Stimulated activated CD8-positive, alpha-beta memory T cell treated with anti-CD3 and anti-CD28 coated beads, Interleukin-4, amount 100 ng/mL, for 1 hour (primary cell): ENCODE measurements at places on chromosomes 13 and 19.

DNA sequence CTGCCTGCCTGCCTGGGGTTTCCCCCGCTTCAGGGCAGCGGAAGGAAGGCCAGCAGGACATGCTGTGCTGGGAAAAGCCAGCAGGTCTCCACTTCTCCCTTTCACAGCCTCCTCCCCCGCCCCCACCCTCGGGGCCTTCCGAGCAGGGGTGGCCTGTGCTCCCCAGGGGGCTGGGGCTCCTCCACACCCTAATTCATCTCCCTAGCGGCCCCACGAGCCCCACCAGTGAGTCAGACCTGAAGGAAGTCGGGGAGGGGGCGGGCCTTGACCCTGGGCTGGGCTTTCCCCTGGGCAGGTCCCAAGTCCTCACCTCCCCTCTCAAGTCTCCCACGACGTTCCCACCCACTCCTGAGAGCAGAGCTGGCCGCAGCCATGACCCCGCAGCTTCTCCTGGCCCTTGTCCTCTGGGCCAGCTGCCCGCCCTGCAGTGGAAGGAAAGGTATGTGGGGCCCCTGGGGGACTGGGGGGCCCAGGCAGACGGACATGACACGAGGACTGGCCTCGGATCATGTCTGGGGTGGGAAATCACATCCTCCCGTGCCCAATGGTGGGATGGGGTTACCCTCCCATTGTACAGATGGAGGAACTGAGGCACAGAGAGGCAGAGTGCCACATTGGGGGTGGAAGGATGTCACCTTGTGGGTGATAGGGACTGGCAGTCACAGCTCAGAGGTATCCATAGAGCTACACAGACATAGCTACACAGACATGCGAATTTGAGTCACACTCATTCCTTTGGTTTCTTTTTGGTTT, at the start of gene EBI3:
Gene EBI3 (plus strand): TSS at position 345 of the 753 bp plus-strand sequence. CDS start 28 bp downstream, at position 373.
- DNase-seq, result no peak

- DNase-seq, result no peak
Measured at GRCh38 chr19:32343550-32344262, 1.7 kb upstream of the ZNF507 start.

DNA sequence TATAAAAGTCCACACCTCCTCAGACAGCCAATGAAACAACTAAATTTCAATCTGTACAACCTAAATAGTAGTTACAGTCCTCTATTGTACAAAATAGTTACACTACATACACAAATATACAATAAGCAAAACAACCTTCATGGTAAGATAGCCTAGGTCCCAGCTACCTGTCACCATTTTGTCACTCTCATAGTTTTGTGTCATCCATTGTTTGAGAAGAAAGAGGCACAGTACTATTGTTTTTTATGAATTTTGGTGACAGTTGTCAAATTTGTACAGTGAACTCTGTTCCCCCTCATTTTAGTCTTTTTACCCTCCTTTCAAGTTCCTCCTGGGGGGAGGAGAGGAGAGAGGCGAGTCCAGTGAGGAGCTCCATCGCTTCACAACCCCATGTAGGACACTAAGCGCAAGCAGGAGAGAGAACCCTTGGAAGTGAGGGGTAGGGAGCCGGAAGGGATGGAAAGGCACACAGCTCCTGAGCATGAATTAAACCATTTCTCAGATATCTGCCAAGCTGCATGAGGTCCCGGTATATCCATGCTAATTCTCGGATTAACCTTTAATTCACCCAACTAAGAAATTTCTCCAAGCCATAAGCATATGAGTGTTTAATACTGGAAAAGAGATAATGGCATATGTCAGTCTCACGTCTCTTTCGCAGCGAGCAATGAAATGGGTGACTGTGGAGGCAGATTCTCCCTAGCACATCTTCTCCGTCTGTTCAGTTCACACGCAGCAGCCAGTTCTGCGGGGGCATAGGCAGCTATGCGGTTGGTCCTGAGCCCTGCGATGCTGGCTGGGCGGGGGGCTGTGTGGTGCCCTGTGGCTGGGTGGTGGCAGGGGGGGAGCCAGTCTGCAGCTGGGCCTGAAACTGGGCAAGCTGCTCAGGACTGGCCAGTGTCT, 60.5 kb downstream of the SERP2 start:
- no peak for DNase-seq

DNA sequence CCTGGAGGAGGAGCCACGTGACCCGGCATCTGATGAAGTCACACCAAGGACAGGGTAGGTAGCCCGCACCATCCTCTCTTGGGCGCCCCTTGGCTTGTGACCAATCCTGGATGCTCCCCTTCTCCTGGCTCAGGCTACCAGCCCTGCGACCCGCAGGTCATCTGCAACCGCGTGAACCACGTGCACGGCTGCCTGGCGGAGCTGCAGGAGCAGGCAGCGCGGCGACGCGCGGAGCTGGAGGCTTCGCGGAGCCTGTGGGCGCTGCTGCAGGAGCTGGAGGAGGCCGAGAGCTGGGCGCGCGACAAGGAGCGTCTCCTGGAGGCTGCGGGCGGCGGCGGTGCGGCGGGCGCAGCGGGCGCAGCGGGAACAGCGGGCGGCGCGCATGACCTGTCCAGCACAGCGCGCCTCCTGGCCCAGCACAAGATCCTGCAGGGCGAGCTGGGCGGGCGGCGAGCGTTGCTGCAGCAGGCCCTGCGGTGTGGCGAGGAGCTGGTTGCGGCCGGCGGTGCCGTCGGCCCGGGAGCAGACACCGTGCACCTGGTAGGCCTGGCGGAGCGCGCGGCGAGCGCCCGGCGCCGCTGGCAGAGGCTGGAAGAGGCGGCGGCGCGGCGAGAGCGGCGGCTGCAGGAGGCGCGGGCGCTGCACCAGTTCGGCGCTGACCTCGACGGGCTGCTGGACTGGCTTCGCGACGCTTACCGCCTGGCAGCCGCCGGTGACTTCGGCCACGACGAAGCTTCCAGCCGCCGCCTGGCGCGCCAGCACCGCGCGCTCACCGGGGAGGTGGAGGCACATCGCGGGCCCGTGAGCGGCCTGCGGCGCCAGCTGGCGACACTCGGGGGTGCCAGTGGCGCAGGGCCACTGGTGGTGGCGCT, 45.9 kb downstream of the SPTBN4 start:
- DNase-seq, result no peak

DNA sequence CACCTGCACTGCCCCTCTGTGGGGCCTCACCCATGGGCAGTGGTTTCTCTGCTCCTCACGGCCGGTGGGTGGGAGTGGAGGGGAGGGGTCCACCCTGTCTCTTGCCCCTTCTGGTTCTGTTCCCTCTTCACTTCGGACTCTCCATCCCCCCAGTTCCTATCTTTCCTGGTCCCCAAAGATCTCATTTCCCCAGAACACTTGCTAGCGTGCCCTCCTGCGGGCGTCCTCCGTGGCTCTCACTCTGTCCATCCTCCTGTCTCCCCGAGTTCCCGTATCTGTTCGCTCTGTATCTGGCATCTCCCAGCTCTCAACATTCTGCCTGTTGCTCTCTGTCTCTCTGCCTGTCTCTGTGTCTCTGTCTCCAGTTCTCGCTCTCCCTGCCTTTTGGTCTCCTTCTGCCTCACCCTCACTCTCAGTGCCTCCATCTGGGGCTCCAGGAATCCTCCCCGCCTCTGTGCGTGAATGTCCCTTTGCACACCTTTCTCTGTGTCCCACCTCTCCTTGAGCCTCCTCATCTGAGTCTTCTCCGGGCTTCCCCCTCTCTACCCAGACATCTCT, 363 bp downstream of the SPIB start:
- DNase-seq, result no peak

DNA sequence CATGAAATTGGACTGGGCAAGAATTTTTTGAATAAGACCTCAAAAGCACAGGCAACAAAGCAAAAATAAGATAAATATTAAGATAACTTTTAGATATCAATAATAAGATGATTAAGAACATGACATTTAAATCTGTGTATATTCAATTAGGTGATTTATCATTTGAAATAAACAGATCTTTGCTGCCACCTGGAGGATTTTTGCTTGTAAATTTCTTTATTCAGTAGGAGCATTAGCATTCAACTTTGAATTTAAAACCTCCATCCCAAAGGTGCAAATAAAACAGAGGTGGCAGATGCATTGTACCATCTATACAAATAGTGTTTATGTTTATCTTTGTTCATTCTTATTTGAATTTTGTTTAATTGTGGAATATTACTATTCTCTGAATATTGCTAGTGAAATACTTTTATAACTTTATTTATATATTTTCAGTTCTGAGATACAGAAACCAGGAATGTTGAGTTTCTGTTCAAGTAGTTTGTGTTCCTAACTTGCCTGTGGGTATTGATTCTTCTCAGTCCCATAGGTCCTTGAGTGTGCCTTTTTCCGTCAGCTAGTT, 20.9 kb downstream of the COG6 start:
- no peak for DNase-seq

- DNase-seq, result no peak
Measured at GRCh38 chr13:62747629-62748028, 1332.0 kb upstream of the PCDH20 start.

- DNase-seq, result no peak
Measured at GRCh38 chr13:49528161-49528560, 32.4 kb downstream of the PHF11 start.

DNA sequence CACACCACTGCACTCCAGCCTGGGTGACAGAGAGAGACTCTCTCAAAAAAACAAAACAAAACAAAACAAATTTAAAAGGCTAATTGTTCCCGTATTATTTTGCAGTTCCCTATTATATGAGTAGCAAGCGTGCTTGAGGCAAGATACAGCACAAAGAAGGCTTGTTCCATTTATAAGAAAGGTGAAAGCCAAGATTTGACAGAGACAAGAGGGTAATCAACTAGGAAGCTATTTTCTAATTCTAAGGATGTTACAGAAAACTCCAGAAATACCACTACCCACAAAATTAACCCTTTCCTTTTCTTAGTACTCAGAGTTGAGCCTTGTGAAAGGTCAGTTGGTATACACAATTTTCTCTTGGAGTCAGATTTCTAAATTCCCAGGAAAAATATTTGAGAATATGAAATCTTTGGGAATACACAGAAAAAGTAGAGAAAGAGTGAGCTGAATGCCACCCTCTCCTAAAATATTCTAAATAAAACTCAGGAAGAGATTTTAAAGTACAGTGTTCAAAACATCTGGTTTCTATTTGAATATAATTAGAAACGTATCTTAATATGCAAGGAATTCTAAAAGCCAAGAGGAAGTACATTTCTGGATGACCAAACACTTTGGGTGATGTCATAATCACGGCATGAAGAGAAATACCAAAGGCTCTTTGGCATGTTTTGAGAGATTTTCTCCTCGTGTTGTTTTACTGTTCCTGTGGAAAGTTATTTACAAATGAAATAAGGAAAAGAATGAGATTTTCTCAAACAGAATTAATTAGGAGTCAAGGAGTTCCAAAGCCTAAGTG, 63.0 kb upstream of the FLT1 start:
- no peak for DNase-seq

DNA sequence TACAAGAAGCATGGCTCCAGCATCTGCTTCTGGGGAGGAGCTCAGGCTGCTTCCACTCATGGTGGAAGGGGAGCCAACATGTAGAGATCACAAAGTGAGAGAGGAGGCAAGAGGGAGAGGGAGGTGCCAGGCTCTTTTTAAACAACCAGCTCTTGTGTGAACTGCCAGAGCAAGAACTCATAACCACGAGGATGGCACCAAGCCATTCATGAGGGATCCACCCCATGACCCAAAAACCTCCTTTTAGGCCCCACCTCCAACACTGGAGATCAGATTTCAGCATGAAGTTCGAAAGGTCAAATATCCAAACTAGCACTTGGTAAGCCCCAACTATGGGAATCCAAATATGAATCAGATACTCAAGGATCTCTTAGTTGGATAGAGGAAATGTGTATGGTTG, 131.2 kb downstream of the RXFP2 start:
- DNase-seq, result no peak

- no peak for DNase-seq
Measured at GRCh38 chr19:14496834-14497227, 904 bp upstream of the GIPC1 start.

DNA sequence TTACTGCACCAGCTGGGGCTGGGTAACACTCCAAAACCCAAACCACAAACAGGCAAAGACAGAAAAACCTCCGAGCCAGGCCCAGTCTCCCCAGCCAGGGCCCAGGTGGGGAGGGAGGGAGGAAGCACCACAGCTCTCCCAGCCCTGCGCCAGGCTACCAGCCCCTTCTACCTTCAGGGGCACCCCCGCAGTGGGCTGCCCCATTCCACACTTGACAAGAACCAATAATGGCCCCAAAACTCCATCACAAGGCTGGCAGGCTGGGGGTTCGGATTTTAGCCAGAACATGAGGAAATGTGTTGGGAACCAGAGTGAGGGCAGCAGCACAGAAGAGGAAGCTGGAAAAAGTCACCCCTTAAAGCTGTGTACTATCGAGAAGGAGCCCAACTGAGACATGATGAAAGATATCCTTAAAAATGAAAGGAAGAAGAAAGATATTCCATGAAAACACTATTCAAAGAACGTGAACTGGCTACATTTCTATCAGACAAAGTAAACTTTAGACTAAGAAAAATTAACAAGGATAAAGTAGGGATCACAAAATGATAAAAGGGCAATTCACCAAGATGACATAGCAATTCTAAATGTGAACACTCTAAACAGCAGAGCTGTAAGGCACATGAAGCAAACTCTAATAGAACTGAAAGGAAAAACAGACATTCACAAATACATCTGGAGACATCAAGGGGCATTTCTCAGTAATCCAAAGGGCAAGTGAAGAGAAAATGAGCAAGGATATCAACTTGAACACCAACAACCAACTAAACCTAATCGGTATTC, 12.9 kb downstream of the TUBGCP3 start:
- DNase-seq, result no peak

DNA sequence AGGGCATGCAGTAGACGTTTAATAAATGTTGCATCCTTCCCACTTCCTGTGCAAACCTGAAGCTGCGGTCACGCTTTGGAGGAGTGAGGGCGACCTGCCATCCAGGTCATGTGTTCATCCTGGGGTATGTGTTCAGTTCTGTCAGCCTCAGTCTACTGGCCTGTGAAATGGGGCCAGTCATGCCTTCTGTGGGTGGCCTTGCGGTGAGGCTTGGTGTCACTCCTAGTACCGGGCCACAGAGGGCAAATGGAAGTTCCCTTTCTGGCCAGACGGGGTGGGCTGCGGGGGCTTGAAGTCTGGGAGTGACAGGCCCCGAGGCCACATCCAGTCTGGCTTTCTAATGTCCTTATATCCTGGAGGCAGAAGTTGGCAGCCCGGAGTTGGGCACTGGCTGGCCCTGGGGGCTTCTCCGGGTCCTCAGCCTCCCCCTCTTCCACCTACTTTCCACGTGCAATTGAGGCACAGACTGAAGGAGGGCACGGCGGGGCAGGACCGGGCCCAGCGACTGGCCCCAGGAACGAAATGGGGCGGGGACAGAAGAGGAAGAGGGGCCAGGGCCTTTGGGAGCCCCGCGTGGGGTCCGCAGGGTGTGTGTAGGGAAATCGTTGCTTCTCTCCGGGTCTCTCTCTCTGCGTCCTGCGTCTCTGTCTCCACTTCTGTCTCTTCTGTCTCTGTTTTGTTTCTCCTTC, 11.1 kb downstream of the PDE4A start:
- no peak for DNase-seq

DNA sequence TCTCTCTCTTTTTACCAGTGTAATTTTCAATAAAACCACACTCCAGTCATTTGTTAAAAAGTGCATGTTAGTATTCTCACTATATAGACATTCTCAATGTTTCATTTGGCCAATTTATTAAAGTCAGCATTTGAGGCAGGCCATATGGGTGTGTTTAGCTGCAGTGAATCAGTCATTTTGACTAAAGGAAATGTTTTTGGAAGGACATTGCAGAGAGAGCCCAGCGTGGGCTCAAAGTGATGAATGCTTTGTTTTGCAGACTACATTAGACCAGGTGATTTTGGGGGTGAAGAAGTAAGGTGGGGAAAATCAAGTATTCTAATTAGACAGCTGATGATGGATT, 116.7 kb downstream of the POSTN start:
- DNase-seq, result no peak
